ENCODE measurements at places on chromosomes 4 and X.
A peak's percentile ranks its signal among the peaks of the same experiment; 100 is the strongest.

GRCh38 chrX:117305168-117305766, 811.3 kb downstream of the KLHL13 start:
- no peak for DNase-seq

- no peak for DNase-seq
Measured at GRCh38 chr4:44532851-44533250, 84.2 kb upstream of the KCTD8 start.

GRCh38 chr4:40190880-40191815, 5.7 kb upstream of the RHOH start:
- DNase-seq = no peak

- DNase-seq = no peak
Measured at GRCh38 chrX:13050151-13050550, 5.7 kb upstream of the FAM9C start.

GRCh38 chrX:13579661-13580060, 10.3 kb downstream of the EGFL6 start:
- no peak for DNase-seq

DNA sequence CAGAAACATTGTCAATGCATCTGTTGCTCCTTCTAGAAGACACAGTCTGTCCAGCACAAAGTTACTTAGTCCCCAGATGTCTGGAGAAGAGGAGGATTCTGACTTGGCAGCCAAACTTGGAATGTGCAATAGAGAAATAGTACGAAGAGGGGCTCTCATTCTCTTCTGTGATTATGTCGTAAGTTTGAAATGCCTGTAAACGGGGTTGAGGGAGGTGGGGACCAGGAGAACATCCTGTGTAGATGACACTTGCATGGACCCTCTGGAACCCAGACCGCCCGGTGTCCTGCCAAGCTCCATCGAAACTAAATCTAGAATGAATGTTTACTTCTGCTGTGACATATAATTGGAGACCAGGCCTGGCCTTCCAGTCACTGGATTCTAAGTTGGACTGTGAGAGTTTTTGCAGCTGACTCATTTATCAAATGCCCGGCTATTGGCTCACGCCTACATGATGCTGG, 45.0 kb upstream of the MSANTD1 start:
- DNase-seq = no peak

DNA sequence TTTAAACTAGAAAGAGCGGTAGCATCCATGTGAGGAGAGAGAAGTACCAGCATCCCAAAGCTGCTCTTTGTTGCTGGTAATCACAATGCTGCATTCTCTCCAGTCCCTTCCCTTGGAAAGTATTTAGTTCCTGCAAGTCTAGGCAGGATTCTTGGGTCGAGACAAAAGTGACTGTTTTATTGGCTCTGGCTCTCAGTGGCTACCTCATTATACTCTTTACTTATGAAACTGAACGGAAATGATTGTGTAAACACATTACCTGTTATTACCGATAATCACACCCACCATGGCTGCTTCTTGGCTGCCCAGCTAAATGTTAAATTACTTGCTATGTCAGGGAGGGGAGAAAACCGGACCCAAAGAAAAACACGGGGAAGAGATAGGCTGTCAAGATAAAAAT, 26.2 kb downstream of the ATXN3L start:
- peak; percentile 44 for DNase-seq

DNA sequence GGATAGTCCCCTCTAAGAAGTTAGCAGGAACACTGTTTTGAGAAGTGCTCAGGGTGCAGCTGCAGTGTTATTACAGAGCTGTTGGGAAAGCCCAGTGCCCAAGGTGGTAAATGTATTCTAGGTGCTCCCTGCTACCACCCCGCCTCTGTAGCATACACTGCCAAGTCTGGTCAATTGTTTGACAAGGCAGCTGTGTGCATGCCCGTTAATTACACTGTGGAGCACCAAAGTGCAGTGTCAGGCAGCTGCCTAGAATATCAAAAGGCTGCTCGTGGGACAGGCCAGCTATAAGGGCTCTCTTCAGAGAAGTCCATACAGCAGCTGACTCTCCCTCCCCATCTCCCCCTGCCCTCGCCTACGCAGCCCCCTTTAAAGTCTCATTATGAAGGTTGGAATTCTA, 99.9 kb upstream of the KLHL13 start:
- no peak for DNase-seq

GRCh38 chr4:126530996-126531585, 1101.7 kb upstream of the INTU start:
- DNase-seq = no peak

DNA sequence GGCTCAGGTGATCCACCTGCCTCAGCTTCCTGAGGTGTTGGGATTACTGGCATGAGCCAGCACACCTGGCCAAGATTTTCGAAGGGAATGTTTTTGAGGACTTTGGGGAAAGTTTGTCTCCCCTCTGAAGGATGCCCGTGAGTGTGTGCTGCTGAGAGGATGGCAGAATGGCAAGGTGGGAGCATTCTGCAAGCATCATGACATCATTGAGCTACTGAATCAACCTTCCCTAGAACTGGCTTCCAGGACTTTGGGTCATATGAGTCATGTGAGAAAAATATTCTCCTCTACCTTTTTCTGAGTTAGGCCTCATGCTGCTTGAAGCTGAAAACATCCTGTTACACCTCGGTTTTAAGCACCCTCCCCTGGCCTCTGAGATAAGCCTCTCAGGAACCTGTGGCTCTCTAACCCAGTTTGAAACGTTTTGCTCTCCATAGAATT, 31.0 kb downstream of the TMEM131L start:
- no peak for DNase-seq

DNA sequence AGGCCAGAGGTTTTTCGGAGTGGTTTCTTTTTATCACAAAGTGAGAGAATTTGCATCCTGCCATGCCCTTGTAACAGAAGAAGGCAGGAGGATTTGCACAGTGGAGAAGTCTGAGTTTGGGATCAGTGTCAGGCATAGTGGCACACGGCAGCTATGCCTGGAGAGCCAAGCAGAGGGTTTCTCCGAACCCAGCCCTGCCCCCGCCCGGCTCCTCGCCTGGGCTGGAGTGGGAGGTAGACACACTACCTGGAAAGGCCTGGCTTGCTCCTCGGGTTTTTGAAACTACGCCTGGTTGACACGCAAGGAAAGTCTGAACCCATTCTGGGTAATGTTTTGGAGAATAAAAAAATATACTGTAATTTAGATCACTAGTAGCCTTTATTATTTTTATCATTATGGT, 1653.6 kb upstream of the TENM3 start:
- DNase-seq = no peak

- DNase-seq = no peak
Measured at GRCh38 chr4:184807256-184807655, 18.5 kb downstream of the ACSL1 start.

- DNase-seq = no peak
Measured at GRCh38 chr4:153887217-153887616, 98.3 kb upstream of the SFRP2 start.

DNA sequence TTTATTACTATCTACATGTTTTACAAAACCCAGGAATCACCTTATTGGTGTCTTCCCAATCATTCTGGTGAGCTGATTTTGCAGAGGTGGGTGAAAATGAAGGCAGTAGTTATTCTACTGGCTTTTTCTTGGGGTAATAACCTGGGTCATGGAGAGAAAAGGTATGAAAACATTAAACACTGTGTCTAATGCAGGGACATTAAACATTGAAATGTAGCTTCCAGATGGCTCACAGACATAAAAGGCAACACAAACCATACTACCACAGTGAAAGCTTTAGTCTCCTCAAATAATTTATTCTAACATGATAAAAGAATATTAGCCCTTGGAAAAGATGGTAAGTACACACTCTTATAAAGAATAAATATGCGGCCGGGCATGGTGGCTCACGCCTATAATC, 8.0 kb downstream of the SETD7 start:
- DNase-seq = no peak

DNA sequence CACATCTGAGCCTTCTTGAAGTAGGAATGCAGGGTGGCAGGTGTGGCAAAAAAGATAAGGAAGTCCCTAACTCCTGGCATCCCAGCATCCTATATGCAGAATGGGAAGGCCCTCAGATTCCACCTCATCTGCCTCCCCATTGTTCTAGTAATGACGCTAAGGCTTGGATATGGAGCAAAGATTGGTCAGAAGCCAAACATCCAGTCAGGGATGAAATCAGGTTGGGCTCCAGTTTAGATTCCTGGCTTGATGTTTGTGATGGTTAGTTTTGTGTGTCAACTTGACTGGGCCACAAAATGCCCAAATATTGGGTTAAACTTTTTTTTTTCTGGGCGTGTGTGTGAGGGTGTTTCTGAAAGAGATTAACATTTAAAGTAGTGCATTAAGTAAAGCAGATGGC, 39.6 kb upstream of the MAGEA4 start:
- no peak for DNase-seq

DNA sequence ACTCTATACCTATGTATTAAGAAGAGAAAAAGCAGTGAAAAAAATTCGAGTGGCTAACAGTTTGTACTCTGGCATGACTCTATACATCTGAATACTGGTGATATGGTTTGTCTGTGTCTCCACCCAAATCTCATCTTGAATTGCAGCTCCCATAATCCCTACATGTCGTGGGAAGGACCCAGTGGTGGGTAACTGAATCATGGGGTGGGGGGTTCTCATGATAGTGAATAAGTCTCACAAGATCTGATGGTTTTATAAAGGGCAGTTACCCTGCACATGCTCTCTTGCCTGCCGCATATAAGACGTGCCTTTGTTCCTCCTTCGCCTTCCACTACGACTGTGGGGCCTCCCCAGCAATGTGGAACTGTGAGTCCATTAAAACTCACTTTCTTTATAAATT, 70.4 kb downstream of the LRBA start:
- DNase-seq = no peak

GRCh38 chr4:15349531-15349935, 78.3 kb upstream of the C1QTNF7 start:
- no peak for DNase-seq

- DNase-seq = no peak
Measured at GRCh38 chrX:123181233-123181914, 2.7 kb upstream of the GRIA3 start.

GRCh38 chr4:139552517-139553307, 3.3 kb downstream of the SETD7 start:
- no peak for DNase-seq
